ENCODE measurements at places on chromosomes 16 and 17.

GRCh38 chr16:15518381-15519351, 84.3 kb downstream of the BMERB1 start:
- DNase-seq: peak; percentile 77

- DNase-seq: no peak
Observed at GRCh38 chr17:81323411-81323868, 28.3 kb upstream of the SLC38A10 start.

- peak; percentile 30 for DNase-seq
Observed at GRCh38 chr16:31382485-31383161, 10.5 kb upstream of the ITGAD start.

DNA sequence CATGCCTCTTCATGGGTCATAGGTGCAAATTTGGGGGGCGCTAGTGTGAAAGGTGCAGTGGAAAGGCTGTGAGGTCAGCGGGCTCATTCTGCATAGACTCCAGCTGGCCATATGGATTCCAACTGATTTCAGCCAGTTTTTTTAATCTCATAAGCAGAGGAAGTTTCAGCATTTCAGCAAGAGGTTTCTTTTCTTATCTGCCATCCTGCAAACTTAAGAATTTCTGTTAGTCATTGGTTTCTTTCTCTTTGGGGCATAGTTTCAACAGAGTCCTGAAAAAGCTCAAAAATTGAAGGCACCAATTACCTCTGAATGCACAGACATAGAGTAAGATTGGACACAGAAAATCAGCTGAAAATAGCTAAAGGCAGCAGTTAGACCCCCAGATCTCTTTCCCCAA, 16.2 kb upstream of the ALOX15 start:
- DNase-seq: no peak

GRCh38 chr17:19492141-19492540, 41.5 kb upstream of the SLC47A1 start:
- no peak for DNase-seq

DNA sequence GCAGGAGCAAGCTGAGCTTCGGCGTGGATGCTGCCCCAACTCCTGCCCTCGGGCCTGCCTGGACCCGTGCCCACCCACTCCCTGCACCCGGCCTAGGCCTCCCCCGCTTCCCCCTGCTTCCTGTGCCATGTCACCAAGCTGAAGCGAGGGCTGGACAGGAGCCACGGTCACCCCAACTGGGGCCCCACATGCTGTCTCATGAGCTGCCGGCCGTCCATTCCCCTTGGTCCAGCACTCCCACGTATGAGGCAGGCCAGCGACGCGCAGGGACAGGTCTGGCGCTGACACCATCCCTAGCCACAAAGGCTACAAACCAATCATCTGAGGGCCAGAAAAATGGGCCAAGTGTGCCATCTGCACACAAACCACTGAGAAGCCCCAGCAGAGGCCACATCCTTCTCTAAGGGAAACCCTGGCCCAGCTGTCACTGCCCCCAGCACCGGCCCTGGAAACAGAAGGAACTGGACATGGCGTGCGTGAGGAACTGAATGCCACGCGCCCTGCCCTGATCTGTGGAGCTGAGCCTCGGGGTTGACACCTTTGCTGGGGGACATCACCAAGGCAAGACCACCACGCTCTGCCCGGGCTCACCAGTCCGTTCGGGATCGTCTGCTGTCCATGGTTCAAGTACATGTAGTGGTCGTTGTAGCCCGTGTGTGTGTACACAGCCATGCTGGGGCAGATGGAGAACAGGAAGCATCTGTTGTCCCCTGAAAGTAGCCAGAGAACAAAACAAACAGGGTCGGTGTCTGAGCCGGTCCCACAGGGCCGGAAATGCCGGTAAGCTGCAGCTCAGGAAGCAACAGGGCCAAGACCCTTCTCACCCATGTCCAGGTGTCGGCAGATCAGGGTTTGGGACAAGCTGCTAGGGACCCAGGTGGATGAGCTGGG, 22.2 kb downstream of the MEAK7 start:
- DNase-seq: no peak

DNA sequence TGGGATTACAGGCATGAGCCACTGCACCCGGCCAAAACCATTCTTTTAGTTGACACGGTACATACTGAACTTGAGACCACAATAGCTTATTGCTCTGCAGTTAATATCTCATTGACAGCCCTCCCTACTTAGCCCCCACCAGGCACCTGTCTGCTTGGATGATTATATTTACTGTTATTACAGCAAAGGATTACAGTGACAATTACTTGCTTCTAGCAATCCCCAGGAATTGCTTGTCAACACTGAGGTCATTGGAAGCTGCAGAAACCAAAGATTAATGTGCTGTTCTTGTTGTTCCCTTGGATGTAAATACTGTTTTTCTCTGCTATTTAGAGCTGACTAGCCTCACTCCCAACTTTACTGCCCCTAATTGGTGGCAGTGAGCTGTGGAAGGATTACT, 211.2 kb downstream of the LGALS9B start:
- DNase-seq: no peak

DNA sequence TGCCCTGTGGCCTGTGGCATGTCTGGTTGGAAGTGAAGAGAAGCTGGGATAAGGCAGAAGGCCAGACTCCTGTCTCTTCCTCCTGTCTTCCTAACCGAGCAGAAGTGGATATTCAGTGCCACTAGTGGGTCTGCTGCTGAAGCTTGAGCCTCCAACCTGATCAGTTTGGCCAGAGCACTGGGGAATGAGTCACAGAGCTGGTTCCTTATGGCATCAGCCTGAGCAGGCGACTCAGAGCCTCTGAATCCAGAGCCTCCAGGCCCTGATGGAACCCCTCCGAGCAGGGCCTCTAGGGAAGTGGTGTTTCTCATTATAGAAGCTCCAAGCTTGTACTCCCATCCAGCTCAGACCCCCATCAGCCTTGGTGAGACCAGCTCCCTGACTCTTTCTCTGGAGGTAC, 2.0 kb downstream of the WSCD1 start:
- no peak for DNase-seq

GRCh38 chr17:81291662-81292061, 3.4 kb downstream of the SLC38A10 start:
- peak; percentile 26 for DNase-seq

- no peak for DNase-seq
Observed at GRCh38 chr17:67312265-67312664, 54.1 kb downstream of the PSMD12 start.

GRCh38 chr17:41284546-41284945, 9.0 kb downstream of the KRTAP9-7 start:
- peak; percentile 28 for DNase-seq

DNA sequence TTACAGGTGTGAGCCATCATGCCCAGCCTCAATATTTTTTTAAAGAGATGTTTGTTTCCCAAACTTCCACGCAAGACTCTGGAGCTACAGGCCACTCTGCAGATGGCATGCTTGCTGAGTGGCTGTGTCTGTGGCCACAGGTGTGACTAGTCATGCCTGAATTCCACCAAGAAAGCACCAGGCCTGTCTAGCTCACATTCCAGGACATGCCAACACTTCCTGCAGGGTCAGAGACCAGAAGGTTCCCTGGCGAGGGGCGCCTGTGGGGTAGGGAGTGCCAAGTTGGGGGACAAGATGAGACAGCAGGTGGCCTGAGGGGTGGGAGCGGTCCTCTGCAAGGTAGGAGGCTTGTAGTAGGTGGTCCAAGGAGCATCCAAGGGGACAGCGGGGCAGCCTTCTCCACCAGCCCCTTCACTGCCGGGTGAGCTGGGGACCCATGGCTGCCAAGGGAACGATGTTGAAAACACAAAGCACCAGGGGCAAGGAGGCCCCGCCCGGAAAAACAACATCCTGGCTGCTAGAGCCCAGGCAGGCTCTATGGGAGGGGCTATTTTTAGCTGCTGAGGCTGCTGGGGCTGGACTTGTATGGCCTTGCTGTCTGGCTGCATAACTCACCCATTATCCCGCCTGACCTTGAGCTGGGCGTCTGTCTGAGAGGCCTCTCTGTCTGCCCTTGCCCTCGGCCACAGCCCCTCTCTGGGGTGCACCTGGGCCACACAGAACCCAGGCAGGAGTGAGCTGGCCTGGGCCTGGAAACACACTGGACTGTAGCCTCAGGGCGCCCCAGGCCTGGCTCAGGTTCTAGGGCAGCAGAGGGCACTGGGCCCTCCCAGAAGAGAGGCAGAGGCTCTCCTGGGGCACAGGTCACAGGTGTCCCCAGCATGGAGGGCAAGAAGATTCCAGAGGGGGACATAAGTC, 5.7 kb downstream of the TRIM47 start:
- DNase-seq: peak; percentile 45

GRCh38 chr16:52932321-52932720, 120.4 kb downstream of the CHD9NB start:
- no peak for DNase-seq

GRCh38 chr17:62895320-62896301, 70.4 kb upstream of the TANC2 start:
- peak; percentile 75 for DNase-seq

GRCh38 chr17:82129095-82129494, 31.1 kb upstream of the FASN start:
- no peak for DNase-seq

- no peak for DNase-seq
Observed at GRCh38 chr16:51707666-51708065, 556.6 kb upstream of the SALL1 start.

- DNase-seq: no peak
Observed at GRCh38 chr16:65532846-65533245, 411.0 kb upstream of the CDH11 start.

- DNase-seq: no peak
Observed at GRCh38 chr17:58040386-58040785, 33.3 kb upstream of the SRSF1 start.

DNA sequence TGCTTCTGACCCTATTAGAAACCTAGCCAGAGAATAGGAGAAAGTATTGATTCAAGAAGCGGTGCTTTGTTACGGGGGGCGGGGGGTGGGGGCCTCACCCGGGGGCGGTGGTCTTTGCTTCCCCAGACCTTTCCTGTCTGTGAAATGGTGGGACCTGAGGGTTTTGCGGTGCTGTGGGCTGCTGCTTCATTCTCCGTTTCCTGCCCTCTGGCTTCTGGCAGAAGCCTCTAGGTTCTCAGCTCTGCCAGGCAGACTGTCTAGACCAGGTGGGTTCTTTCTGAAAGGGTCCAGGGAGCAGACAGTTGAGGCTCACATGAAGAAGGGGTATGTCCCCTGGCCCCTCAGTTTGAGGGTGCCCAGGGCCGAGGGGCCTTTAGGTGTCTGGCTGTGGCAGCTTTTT, 14.0 kb downstream of the GSE1 start:
- no peak for DNase-seq

DNA sequence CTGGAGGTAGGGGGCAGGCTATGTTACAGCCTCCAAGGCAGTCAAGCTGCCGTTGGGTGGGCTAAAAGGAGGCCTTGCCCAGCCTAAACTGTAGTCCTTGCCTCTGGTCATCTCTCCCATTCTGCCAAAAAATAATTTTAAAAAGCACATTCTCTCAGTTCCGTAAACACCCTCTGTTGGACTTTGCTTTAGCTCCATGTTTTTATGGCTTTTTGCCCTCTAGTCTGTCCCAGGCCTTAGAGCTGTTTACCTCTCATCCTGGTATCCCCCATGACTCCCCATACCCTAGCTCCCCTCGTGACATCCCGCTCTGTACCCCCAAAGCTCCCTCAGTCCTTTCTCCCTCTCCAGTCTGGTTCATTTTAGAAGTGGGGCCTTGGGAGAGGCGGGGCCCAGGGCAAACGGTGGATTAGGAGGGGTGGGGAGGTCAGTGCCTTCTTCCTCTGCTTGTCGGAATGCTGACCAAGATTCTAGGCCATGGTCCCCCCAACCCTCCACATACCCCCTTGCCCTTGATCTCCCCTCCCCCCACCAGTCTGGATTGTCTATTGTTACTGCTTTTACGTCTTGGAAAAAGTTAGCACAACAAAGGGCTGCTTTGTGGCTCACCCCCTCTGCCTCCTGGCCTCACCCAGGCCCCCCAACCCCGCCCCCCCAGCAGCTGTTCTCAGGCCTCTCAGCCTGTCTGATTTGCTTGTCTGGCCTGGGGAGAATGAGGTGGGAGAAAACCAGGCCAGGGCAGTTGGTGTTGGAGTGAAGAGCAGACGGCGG, 18.4 kb downstream of the GJD3 start:
- no peak for DNase-seq

- DNase-seq: no peak
Observed at GRCh38 chr17:57458718-57459285, 202.5 kb downstream of the MSI2 start.
